ENCODE measurements at places on chromosomes 2 and 18. TPM values are rescaled to one million over a fixed set of nuclear protein-coding genes. Genes with fewer than 3 reads are reported as not detected.
A peak's percentile ranks its signal among the peaks of the same experiment; 100 is the strongest.

- no peak for DNase-seq
These were observed 61.0 kb downstream of the ERBB4 start for GRCh38 chr2:212477571-212477970.

GRCh38 chr2:106565599-106565998 lies 78.4 kb downstream of the CD8B2 start:
- no peak for DNase-seq

GRCh38 chr18:49812286-49813068 lies 856 bp downstream of the ACAA2 start:
- DNase-seq: no peak

DNA sequence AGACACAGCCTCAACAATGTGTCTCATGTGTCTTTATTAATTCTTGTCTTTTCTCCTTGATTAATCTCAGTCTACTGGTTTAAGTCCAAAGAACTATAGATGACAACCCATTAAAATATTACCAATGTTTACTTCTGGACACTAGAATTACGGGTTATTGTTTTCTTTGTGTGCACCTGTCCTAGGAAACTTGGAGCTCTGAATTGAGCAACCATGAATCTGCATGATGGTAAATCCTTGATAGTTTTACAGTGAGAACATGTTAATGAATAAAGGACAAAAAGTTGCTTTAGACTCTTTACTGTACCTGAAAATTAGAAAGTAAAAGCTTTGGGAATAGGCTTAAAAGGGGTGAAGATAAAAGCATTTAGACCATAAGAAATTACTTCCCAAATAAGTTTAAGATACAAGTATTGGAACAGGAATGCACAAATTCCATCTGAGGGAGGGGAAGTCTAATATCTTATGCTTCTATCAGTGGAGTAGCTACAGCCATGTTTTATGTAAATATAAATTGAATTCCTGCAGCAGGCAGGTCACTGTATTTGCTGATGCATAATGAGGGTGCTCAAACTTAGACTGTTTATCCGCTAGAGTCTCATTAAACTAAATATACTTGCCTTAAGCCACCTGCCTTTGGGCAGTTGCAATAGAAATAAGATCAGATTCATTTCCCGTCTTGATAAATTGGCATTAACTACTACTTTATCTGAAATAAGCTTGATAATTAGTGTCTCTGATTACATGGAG lies 603.7 kb upstream of the GCFC2 start:
- DNase-seq: no peak

GRCh38 chr2:240990726-240991377 lies 7.6 kb upstream of the SNED1 start:
- peak; percentile 7 for DNase-seq

- DNase-seq: no peak
These were observed 69.1 kb upstream of the PID1 start for GRCh38 chr2:229340086-229340760.

DNA sequence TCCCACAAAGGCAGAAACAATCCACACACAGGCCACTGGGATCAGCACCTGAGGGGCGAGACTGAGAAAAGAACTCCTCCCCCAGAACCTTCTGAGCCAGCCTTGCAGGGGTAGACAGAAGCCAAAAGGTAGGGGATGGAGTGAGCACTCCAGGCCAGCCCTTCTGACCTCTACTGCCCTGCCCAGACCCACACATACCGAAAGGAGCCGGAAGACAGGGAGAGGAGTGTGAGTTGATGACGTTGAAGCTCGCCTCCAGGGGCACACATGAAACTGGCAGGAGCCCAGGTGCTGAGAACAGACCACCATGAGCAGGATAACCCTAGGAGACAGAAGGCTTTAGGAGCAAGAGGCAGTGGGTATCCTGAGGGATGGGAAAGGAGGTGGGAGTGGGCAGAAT lies 1.8 kb downstream of the SLC23A3 start:
- no peak for DNase-seq

DNA sequence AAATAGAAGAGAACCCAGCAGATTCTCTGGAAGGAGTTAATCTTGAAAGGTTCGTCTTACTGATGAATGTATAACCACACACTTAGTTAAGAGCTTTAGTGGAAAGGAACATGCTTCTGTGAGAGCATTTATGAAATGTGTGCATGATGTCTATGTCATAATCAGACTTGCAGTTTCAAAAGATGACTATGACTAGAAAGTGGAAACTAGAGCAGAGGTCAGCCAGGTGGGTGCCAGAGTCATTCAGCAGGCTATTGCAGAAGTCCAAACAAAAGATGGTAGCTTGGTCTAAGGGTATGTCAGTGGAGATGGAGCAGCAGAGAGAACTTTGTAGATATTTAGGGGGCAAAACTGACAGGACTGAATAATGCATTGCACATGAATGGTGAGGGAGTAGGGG lies 825.8 kb downstream of the DCC start:
- DNase-seq: no peak

DNA sequence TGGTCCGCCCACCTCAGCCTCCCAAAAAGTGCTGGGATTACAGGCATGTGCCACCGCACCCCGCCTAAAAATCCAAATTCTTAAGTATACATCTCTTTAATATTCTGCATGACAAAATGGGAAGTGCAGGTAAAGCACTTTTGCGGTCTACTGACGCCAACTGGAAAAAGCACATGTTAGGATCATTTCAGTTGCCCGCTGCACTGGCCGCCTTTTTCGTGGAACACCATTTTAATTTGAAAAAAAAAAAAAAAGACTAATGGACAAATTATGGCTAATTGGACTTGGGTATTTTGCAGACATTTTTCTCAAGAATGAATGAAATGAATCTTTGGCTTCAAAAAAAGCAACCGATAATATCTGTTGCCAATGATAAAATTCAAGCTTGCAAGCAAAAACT lies 129.3 kb upstream of the GPC1 start:
- no peak for DNase-seq

DNA sequence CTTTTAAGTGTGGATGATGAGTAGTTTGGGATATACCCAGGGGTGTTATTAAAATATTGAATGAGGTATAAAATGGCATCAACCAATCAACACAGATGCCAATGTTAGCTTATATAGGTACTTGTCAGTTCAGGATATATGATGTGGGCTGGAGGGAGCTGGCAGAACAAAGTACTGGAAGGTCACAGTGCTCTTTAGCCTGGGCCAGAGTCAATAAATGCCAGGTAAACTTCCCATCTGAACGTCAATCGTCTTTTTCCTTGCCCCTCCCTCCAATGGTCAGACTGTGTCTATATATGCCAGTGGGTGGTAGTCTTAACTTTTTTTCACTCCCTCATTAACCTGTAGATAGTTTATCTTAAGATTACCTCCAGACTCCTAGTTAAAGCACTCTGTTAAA lies 140.8 kb upstream of the RBMS1 start:
- no peak for DNase-seq

DNA sequence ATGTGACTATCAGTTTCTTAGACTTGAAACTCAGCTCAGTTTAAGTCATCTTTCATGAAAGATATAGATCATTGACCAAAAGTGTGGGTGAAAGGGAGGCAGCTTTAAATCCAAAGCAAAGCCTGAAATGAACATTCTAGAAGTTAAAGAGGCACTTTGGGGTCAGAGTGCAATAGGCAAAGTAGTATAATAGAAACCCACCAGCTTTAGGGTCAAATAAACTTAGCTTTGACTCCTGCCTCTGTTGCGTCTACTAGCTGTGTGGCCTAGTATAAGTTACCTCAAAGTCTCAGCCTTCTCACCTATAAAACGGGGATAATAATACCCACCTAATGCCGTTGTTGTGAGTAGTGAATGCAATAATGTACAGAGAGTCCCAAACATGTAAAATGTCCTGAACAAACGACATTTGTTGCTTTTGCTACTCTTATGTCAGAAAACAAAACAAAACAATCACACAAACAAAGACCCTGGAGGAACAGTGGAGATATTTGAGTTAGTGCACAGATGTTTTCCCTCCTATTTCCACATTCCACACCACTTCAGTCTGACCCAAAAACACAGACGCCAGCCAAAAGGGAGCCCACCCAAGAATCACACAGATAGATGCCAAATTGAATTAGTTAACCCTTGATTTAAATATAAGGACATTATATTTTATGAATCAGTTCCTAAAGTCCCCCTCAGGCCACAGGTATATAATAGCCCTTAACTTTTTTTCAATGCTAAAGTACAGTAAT lies 657.0 kb downstream of the ARHGAP15 start:
- no peak for DNase-seq

DNA sequence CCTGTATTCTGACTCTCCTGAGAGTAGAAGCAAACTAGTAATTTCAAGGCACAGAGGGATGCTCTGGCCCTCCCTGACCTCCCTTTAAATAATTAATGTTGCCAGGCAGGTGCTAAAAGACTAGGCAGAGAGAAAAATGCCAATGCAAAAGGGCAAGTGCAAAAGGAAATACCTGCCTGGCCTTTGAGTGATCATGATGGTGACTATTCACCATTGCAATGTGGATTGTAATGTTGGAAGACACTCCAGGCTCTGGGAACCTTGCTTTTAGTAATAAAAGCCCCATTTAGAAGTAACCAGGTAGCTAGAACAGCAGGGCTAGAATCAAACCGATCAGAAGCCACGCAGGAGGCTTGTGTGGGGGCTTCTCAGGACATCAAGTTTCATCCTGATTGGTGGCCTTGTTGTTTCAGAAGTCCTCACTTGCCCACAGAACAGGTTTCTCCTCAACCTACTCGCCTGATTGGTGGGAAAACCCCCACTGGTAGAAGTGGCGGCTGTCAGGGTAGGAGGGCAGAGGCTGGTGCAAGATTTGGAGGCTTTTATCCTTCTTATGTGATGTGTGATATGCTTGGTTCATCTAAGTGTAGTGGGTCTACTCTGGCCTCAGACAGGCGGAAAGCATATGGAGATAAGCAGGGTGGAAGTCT lies 16.0 kb upstream of the CHRNA1 start:
- DNase-seq: no peak

DNA sequence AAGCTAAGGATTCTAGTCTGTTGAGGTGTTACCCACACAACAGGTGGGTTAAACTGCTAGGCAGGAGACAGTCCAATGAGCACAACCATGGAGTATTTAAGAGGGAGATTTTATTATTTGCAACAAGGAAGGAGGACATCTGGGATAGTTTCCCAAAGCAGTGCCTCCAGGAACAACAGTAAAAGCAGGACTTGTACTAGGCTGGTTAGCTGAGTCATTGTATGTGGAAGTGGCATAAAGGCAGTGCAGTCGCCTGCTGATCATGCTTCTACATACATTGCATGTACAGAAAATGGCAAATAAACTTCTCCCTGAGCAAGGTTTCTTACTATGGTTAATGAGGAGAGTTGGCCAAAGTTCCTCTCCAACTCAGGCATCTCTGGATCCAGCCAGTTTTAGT lies 46.1 kb upstream of the CYTIP start:
- no peak for DNase-seq

The TCF7L1 gene
- 5.3 TPM for total RNA-seq

The CRACDL gene
- 2.5 TPM for total RNA-seq

The POTEC gene
- total RNA-seq: not detected

The IMPA2 gene
- 342 TPM for total RNA-seq

The TSHZ1 gene
- total RNA-seq: 9.7 TPM

The YWHAQ gene
- total RNA-seq: 55.8 TPM

The AMMECR1L gene
- total RNA-seq: 13.9 TPM

The SERPINB10 gene
- total RNA-seq: not detected

Measured in psoas muscle (tissue), 8 donors.